Central memory CD4-positive, alpha-beta T cell (primary cell): ENCODE measurements at places on chromosomes 6 and 20.

DNA sequence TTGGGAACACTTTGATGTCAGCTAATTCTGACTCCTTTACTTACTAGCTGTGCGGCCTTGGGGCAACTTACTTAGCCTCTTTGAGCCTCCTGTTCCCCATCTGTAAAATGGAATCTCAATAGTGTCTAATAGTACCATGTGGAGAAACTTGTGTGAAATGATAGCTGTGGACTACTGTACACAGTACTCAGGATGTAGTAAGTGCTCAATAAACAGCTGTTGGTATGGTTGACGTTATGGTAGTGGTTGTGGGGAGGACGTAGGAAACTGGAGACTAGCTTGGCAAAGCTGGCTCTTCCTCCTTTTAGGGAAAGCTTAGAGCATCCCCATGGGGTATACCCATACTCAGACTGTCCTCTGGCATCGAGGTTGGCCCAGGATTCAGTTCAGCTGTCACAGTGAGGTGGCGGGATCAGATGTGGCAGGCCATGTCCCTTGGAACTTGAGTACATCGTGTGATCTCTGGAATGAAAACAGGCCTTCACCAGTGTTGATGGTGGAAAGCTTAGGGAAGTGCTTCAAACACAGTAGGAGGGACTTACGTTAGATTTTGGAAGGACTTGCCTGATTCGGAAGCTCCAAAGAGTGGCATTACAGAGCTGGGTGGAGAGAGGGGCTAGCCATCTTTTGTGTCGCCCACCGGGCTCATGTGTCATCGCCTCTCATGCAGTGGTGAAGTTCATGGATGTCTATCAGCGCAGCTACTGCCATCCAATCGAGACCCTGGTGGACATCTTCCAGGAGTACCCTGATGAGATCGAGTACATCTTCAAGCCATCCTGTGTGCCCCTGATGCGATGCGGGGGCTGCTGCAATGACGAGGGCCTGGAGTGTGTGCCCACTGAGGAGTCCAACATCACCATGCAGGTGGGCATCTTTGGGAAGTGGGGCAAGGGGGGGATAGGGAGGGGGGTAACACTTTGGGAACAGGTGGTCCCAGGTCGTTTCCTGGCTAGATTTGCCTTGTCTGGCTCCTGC, 7.1 kb downstream of the VEGFA start:
- DNase-seq, result no peak

DNA sequence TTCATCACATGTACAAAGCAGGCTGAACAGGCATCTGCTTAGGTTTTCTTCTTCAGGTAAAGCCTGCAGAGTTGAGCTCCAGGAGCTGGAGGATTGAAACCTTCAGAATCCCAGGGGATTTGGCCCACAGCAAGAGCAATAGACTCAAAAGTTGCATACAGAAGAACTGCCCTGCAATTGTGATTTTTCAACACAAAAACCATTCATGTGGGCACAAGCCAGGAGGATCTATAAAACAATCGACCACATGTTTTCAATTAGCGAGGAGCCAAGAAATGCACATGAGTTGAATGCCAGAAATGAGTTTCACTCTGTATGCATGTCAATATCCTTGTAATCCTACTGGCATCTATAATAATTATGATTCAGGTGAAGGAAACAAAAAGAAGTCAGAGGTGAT, 576.4 kb downstream of the HDGFL1 start:
- no peak for DNase-seq

DNA sequence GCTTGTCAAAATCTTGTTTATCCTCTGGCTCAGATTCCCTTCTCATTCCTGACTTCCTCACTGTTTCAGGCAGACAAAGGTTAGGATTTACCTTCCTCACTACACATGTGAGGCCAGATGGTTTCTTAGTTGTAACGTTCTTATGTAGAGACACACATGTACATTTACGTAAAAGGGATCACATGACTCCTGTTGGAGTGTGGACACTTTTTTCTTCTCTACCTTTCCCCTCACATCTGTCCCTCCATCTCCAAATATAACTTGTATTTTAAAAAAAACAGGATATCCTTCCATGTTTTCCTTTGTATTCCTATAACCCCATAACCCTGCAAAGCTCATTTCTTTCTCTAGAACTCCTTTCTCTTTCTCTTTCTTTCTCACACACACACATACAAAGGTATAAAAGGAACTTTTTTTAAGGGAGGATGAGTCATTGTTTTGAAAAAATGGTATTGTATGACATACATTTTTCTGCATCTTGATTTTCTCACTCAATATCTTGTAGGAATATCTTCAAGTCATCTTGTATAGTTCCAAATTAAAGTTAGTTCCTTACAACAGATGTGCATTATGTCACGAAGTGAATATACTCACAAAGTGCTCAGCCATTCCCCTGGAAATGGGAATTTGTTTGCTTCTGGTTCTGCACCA, 78.2 kb upstream of the SULF2 start:
- no peak for DNase-seq

GRCh38 chr6:117346142-117346930, 79.4 kb downstream of the ROS1 start:
- DNase-seq, result peak; percentile 15

GRCh38 chr6:15730442-15730841, 67.6 kb upstream of the DTNBP1 start:
- DNase-seq, result no peak
